NCI-H1417 (cell line): ENCODE measurements at places on chromosomes 2 and 18.

DNA sequence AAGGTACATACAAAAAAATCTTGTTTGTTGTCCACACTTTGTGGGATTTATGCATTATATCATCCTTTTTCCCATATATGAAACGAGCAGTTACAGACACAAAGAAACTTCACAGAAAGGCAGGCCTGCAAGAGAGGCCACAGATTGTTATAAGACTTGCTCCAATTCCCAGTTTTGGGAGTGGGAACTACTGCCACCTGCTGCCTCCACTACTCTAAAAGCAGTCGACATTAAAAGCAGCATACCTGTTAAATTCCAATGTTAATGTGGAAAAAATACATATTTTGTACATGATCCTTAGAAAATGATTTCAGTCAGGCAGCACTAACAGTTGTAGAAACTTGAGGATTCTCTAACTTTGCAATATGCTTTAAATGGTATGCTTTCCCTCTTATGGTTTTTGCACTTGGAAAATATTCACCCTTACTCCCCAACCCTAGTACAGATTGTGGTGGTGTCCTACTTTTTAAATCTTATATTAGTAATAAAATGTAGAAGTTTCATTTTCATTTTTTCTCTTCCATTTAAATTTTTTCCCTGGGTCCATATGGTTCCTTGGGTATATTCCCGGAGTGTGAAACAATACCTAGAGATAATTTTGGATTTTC is 37.9 kb downstream of the SLC38A11 start:
- DNase-seq = no peak

GRCh38 chr2:33197198-33197938 is 250.6 kb downstream of the LTBP1 start:
- no peak for DNase-seq

- DNase-seq = no peak
Measured at GRCh38 chr2:66212749-66213148, 222.2 kb upstream of the MEIS1 start.

DNA sequence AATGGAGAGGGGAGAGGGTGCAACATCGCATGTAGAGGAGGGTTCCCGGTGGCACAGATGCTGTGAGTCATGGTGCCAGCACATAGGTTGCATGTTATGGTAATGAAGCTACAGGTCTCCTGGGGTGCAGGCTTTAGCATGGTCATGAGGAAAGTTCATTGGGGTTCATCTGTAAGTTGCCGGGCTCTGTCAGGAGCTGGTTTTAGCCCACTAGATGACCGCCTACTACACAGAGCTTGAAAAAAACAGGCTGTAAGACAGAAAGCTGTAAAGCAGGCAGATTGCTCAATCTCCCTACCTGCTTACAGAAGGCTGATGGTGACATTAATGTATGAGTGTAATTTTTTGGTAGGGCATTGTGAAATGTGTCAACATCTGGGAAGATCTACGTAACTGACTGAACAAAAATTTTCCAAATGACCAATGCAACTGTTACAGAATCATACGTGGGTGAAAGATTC is 23.9 kb downstream of the DYSF start:
- DNase-seq = no peak

DNA sequence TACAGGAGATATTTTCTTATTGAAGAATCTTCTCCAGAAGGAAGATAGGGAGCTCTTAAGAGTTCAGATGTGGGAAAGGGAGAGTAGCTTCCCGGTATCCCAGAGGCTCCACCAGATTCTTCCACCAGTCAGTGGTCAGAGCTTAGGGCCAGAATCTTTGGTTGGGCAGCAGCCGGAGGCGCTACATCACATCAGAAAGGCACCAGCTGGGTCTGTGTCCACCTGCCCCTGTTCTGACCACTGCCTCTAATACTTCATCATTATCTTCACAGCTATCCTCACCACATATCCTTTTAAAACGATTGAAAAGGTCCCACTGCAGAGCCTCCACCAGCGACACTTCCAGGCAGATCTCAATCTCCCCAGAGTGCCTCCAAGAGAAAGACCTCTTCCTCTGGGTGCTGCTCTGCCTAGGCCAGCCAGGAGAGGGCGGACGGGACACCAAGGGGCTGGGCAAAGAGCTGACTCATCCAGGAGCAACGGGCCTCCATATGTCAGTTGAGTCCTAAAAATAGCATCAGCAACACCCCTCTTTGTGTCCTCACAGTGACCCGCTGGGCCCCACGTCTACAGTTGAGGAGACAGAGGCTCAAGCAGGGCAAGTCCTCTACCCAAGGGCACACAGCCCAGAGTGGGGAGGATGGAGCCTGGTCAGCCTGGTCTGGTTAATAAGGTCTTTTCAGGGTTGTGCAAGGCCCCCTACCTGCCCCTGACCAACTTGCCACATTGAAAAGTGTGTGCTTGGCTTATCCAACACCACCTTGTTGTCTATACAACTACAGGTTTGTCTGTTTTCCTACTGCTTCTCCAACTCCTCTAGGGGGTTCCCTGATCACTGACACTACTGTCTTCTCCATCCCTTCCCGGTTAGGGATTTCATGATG is 81.2 kb downstream of the ADD2 start:
- peak; percentile 13 for DNase-seq

- DNase-seq = no peak
Measured at GRCh38 chr2:8915941-8916340, 78.5 kb upstream of the KIDINS220 start.

GRCh38 chr2:136135462-136135861 is 17.5 kb upstream of the CXCR4 start:
- DNase-seq = no peak

DNA sequence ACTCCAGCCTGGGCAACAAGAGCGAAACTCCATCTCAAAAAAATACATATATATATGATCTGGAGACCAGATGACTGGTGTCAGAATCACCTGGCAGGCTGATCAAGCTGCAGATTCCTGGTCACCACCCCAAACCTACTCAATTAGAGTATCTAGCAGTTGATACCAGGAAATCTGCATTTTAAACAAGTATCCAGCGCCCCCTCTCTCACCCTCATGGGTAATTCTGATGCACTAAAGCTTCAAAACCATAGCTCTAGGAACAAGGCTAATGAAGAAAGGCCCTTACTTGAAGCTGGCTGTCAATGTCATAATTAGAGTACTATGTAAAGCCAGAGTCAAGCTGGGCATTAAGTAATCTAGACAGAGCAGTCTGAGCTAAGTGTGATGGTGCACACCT is 25.0 kb upstream of the PCBP1 start:
- DNase-seq = no peak

GRCh38 chr18:49886891-49887764 is 73.8 kb upstream of the ACAA2 start:
- no peak for DNase-seq

GRCh38 chr2:97936199-97936598 is 59.5 kb downstream of the TMEM131 start:
- DNase-seq = peak; percentile 92

- no peak for DNase-seq
Measured at GRCh38 chr2:98378901-98379300, 32.6 kb downstream of the CNGA3 start.

- DNase-seq = no peak
Measured at GRCh38 chr2:119192893-119193292, 30.7 kb upstream of the STEAP3 start.

GRCh38 chr2:229422063-229422462 is 151.0 kb upstream of the PID1 start:
- DNase-seq = peak; percentile 18

DNA sequence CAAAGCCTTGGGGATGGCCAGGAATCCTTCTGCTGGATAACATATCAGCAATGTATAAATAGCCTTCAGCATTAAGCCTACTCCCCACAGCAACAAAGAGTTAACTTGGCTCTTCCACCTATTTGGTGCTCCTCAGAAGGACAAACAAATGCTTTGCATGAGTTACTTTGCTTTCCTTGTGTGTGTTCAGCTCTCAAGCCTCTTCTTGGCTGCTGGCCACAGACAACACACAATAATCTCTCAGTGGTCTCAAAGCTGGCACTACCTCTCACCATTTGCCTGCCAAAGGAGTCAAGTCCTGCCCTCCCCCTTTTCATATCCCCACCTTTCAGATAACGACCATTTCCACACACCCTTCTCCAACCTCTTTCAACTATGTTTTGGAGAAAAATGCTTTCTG is 17.5 kb downstream of the FTCDNL1 start:
- peak; percentile 9 for DNase-seq

- no peak for DNase-seq
Measured at GRCh38 chr2:27071990-27072830, 756 bp upstream of the OST4 start.

GRCh38 chr2:134842930-134843490 is 4.6 kb downstream of the ACMSD start:
- no peak for DNase-seq

DNA sequence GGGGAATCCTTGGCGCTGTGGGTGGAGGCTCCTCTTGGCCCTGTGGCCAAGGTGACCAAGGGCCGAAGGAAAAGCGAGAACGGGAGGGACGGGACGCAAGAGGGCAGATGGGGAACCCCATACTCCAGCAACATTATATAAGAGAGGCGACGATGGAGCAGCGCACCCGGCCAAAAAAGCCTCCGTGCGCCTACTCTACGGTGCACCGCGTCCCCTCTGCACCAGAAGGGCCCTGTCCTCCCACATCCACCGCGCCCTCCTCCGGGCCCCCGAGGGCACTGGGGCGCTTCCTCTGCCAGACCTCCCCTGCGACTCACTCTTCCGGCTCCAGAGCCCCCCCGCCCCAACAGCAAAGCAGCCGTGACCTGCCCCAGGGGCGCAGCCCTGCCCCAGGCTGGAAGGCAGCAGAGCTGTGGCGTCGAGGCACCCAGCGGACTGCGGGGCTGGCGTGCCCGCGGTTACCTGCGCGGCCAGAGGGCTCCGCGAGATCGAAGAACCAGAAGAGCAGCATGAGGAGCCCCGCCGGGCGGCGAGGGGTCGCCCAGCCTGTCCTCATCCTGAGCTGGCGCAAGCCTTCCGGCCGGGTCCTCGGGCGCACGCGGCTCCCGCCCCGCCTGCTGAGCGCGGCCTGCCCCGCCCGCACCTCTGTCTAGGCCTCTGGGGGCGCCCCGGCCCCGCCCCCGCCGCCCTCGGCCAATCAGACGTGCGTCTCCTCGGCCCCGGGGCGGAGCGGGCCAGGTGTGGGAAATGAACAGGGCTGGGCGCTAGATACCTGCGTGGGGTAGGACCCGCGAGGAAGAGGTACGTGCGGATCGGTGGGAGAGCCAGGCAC is 106.3 kb upstream of the CD302 start:
- DNase-seq = peak; percentile 23

DNA sequence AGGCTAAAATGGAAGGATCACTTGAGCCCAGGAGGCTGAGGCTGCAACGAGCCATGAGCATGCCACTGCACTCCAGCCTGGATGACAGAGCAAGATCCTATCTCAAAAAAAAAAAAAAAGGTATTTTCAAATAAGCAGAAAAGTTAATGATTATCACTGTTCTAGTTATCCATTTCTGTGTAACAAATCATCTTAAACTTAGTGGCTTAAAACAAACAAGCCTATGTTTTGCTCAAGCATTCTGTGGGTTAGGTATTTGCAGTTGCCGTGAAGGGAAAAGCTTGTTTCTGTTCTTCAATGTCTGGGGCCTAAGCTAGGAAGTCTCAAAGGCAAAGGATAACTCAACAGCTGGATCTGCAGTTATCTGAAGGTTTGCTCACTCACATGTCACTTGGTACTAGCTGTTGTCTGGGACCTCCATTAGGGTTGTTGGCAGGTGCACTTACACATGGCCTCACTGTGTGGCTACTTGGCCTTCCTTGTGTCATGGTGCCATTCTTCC is 14.1 kb downstream of the MFF start:
- DNase-seq = no peak

- peak; percentile 60 for DNase-seq
Measured at GRCh38 chr2:55838653-55839052, 84.9 kb downstream of the EFEMP1 start.

DNA sequence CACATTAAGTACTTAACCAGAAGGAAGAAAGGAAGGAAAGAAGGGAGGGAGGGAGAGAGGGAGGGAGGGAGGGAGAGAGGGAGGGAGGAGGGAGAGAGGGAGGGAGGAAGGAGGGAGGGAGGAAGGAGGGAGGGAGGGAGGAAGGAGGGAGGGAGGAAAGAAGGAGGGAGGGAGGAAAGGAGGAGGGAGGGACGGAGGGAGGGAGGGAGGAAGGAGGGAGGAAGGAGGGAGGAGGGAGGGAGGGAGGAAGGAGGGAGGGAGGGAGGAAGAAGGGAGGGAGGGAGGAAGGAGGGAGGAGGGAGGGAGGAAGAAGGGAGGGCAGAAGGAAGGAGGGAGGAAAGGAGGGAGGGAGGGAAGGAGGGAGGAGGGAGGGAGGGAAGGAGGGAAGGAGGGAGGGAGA is 363.3 kb downstream of the MBD2 start:
- no peak for DNase-seq

DNA sequence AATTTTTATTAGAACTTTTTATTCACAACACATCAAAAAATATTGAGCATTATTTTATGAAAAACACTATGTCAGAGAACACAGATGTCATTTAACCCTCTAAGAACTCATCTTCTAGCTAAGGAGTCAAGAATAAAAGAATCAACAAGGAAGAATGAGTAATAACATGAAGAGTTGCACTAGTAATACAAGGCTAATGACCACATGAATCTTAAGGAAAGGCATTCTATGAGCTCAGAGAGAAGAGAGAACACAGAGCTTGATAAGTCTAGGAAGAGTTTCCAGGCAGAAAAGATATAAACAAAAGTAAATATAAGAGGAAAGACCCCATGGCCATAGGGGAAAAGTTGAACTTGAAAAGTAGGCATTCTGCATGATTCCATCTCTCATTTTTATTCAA is 166.5 kb downstream of the MAIP1 start:
- no peak for DNase-seq

DNA sequence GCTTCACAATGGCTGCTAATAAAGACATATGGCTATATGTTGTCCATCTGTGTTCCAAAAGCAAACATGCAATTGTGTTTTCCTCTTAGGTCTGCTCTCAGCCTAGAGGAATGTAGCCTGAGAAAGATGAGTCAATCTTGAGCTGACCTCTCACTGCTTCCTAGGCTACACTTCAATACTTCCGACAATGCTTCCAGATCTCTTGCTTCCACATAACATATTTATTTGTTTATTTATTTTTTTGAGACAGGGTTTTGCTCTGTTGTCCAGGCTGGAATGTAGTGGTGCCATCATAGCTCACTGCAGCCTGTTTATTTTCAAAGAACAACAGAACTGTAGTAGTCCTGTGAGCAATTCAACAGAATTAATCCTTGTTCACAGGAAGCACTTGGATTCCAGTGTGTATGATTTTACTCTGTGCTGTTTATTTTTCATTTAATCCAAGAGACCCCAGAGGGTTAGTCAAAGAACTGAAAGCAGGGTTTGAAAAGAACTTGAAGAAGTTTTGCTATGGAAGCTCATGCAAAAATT is 437.9 kb downstream of the TXNL1 start:
- DNase-seq = no peak

- no peak for DNase-seq
Measured at GRCh38 chr2:74017223-74017622, 32.5 kb downstream of the TET3 start.

DNA sequence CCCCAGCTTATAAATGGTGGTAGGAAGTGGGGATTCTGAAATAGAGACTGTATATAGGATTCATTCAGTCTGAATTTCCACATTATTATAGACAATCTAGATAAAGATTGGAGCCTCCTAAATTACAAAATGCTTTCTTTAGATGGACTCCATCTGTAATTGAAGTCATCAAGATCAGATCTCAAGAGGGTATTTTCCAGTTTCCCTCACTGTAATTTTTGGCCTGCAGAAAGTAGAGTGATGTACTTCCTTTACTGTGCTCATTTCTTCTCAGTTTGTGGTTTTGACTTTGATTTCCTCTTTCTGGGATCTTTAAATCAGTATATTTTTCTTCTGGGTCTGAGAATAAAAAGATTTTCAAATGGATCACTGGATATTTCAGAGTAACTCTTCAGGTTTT is 7.2 kb downstream of the BABAM2 start:
- DNase-seq = no peak

GRCh38 chr2:103010306-103010705 is 248.5 kb downstream of the TMEM182 start:
- no peak for DNase-seq
